NCI-H2171 treated with DMSO at 0.1 percent for 48 hours (cell line): ENCODE measurements at places on chromosomes 4 and X.
A peak's percentile ranks its signal among the peaks of the same experiment; 100 is the strongest.

- DNase-seq = peak; percentile 36
Measured at GRCh38 chr4:92847026-92847425, 543.3 kb downstream of the GRID2 start.

DNA sequence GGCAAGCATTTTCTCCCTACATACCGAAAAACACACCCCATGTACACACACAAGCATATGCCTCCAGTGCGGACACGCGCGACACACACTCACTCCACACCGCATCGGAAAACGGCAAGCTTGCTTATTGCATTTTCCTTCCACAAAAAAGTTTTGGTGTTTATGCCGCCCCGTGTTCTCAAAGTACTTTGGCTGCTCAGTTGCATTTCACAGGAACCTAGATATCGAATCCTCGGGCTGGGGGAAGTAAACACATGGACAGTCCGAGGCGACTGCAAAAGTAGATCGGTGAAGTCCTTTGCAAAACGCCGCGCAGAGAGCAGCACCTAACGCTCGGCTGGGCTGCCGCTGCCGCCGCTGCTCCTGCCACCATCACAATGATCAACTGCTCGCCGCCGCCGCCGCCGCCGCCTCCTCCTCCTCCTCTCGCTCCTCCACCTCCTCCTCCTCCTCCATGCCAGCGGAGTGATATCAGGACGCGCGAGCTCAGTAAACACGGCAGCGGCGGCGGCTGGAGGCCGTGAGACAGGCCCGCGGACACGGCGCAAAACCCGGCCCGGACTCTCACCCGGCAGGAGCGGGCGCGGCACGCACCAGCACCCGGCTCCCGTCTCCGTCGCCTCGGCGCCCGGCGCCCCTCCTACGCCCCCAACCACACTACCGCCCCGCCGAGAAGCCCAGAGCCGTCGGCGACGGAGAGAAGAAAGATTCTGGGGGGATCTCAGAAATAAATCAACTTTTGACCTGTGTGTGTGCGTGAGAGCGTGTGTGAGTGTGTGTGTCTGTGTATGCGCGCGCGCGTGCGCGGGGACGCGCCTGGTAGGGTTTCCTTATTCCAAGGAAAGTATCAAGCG is at the start of gene MAML3:
MAML3 (minus strand) TSS at position 467 of the 854 bp plus-strand sequence. CDS start 857 bp downstream, outside the sequence.
- peak; percentile 92 for DNase-seq

GRCh38 chr4:3792813-3793212 is 26.6 kb downstream of the ADRA2C start:
- no peak for DNase-seq

GRCh38 chr4:48913346-48913745 is 6.8 kb upstream of the OCIAD2 start:
- no peak for DNase-seq

DNA sequence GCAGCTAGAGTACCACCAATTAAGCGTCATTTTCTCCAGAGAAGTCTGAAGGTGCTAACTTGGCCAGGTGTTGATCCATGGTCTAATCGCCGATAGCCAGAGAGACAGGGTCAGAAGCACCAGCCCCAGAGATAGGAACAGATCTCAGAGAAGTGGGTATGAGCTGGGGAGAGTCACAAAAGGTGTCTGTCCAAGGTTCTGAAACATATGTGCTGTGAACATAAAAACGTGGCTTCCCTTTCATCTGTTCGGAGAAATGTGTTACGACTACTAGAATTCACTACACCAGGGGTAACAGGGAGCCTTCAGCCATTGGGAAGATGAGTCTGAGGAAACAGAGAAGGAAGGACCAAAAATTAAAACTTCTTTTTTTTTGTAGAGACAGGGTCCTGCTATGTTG is 91.3 kb downstream of the FBXL5 start:
- DNase-seq = no peak

- DNase-seq = no peak
Measured at GRCh38 chr4:81946996-81947395, 426.8 kb downstream of the HNRNPD start.

DNA sequence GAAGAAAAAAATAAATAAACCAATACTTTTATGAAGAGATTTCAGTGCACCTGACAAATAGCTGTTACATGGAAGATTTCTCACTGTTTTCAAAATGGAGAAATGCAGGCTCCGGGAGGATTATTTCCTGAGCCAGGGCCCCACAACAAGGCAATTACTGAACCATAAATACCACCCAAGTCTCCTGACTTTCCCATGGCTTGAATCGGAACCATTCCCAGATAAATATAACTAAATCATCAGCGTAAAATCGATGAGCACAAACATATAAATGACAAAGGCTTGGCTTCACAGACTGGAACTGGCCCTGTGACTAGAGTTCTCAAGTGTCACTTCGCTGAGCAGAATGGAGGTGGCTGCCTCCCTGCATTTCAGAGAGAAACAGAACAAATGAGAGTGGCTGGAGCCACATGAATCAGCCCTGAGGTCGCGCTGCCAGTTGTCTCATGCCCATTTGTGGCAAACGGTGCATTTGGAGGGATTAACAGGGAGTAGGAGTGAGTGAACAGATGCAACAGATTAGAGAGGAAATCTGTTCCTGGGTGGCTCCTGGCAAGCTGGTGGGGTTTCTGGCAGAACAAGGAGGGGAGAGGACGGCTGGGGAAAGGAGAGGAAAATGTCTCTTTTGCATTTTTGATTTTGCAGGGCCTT is 57.3 kb upstream of the STIM2 start:
- DNase-seq = peak; percentile 80

GRCh38 chr4:41213625-41214135 is 662 bp downstream of the APBB2 start:
- peak; percentile 11 for DNase-seq

GRCh38 chr4:185738038-185738552 is 73.9 kb downstream of the SORBS2 start:
- no peak for DNase-seq

DNA sequence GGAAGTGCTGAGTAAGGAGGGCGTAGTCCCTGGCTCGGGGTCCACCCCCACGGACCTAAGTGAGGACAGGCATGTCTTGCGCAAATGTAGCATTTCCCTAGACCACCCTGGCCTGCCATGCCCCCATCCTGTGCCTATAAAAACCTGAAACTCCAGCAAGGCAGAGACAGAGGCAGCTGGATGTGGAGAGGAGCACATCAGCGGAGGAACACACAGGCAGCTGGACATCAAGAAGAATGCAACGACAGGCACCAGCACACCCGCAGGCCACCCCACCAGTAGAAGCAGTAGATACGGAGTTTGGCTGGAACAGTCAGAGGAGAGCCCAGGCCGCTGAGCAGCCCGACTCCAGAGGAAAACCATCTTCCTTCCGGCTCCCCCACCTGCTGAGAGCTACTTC is 345.9 kb downstream of the FSTL5 start:
- DNase-seq = no peak

GRCh38 chrX:69238114-69238886 is 73.0 kb upstream of the PJA1 start:
- DNase-seq = peak; percentile 28

DNA sequence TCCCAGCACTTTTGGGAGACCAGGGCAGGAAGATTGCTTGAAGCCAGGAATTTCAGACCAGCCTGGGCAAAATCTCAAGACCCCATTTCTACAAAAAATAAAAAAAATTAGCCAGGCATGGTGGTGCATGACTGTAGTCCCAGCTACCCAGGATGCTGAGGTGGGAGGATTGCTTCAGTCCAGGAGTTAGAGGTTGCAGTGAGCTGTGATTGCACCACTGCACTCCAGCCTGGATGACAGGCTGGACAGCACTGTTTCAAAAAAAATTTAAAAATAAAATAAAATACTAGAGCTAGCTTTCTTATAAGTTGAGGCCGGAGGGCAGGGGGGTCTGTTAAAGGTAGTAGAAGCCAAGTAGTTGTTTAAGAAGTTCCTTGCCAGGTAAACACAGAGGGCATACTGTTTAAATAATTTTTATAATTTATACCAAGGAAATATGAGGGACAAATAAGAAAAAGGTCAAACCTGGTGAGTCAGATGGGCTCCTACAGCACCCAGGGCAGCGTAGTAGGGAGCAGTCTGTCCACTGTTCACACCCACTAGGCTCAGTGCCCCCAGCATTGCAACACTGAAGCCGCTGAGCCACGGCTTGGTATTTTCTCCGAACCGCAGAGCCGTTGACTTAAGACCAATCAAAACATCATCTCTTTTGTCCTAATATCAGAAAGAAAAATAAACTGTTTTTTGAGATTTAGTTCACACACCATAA is 17.3 kb downstream of the COQ2 start:
- DNase-seq = no peak

GRCh38 chrX:146433771-146434170 is 375.8 kb upstream of the CXorf51B start:
- DNase-seq = no peak

DNA sequence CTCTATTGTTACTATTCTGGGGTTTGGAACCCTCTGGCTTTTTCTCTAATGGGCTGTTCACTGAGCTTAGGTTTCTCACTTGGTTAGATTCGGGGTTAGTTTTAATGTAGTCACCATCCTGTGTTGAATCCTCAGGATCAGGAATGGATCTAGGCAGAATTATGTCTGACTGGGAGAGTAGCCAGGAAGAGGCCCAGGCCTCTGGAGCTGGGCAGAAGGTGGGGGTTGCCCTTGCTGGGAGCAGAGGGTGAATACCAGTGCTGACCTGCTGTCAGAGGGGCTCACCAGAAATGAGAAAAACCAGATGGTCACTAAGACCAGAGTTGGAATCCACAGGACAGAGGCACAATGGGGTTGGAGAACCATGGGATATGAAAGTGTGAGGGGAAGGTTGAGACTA is 126.6 kb upstream of the SLC4A4 start:
- no peak for DNase-seq

- no peak for DNase-seq
Measured at GRCh38 chr4:166657261-166657660, 577.0 kb downstream of the SPOCK3 start.

DNA sequence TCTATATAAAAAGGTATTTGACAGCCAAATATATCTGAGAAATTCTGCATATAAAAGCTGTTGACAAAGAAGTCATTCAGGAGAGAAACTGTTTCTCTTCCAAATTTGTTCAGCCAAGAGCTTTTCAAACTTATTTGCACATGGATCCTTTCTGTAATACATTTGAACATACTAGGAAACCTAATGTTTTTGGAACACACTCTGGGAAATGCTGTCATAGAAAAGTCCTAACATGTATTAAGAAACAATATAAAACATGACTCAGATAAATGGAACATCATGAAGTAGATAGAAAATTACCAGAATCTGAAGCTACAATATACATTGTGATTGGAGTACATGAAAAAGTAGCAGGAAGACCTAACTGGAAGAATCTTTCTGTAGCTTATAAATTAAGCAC is 781.5 kb upstream of the EPHA5 start:
- no peak for DNase-seq

- DNase-seq = no peak
Measured at GRCh38 chr4:31294655-31295480, 574.7 kb downstream of the PCDH7 start.

DNA sequence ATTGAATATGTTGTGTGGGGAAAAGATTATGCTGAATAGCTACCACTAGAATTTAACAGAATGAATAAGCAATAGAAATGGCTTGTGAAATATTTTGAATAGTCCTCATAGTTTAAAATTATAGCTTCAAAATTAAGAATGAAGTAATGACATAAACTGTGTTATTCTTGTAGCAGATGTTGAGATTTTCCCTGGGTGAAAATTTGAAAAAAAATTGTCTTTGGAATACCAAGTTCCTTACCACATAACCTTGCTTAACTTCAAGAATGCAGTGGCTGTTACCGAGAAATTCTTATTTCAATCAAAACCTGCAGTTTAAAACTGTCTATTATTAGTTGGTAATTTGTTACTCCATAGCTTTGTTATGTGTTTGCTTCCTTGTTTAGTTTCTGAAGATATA is 1268.6 kb downstream of the RAPGEF2 start:
- no peak for DNase-seq

- no peak for DNase-seq
Measured at GRCh38 chr4:109511414-109511813, 48.6 kb upstream of the MCUB start.

DNA sequence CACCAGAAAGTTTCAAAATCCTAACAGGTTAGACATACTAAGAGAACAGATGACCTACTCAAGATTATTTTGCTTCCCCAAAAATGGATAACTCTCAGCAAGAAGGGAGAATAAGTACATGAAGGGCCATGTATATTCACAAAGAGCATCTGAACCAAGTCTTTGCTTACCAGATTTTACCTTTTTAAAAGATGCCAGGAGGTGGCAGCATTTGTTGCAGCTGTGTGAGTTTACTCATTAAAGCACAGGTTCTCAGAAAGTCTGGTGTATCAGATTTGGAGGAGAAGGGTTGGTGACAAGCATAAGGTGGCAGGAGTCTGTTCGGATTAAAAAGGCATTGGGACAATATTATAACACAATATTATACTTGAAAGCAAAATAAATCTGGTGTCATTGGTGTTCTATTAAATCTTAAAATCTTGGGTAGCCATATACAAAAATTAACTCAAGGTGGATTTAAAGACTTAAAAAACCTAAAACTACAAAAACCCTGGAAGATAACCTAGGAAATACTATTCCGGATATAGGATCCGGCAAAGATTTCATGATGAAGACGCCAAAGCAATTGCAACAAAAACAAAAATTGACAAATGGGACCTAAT is 51.3 kb upstream of the NFKB1 start:
- DNase-seq = peak; percentile 40

DNA sequence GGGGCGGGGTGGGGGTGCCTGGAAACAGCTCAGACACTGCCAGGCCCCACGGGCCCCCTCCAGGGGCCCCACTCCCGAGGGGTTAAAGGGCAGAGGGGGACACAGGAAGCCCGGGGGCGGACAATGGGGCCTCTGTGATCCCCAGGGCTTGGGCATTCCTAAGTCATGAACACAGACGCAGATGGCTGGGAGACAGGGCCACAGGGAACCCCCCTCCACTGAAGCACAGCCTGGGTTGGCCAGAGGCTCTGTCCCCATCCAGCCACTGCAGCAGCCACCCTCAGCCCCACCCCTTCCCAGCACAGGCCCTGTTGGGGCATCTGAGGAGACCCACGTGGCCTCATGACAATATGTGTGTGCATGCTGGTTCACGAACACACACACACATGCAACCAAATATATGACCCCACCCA is 3.9 kb downstream of the L1CAM start:
- DNase-seq = no peak

GRCh38 chr4:1407657-1408333 is 1.6 kb upstream of the NKX1-1 start:
- DNase-seq = no peak

DNA sequence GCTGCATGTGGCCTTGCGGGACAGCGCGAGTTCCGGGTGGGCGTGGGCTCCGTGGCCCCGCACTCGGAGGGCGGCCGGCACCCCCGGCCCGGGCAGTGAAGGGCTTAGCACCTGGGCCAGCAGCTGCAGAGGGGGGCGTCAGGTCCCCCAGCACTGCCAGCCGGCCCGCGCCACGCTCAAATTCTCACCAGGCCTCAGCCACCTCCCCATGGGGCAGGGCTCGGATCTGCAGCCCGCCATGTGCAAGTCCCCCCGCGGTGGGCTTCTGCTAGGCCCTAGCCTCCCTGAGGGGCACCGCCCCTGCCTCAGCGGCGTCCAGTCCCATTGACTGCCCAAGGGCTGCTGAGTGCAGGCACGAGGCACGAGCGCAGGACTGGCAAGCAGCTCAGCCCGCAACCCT is 2.6 kb upstream of the MCUB start:
- DNase-seq = no peak

DNA sequence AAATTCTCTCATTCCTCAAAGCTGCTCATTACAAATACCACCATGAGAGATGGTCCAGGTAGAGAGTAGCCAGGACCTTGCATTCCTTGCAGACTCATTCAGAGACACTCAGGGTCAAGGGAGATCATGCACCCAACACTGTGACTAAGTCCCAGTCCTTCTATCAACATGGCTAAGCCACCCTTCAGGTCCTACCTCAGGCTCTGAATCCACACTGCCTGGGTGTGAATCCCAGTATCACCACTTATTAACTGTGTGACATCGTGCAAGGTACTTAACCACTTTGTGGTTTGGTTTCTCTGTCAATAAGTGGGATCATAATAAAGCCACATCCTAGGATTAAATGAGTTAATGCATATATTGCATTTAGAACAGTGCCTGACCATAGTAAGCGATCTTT is 124.1 kb upstream of the NEIL3 start:
- no peak for DNase-seq
